ENCODE measurements at places on chromosomes 13 and 19.

- no peak for DNase-seq
Measured at GRCh38 chr19:3693025-3693925, 7.0 kb downstream of the PIP5K1C start.

DNA sequence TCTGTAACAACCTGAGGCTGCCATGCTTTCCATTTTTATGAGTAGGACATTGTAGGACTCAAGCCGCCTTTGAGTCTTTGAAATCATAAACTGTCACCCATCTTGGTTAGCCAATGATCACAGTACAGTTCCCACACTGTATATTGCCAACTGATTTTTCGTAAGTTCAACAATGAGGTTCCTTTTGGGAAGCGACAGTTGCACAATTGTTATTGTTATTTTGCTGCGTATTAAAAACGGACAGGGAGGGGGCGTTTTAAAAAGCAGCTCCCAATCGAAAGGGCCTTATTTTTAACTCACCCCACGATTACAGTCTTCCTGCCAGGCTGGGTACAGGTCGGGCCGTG lies 601 bp downstream of the SLC46A3 start:
- DNase-seq, result no peak

- DNase-seq, result peak; percentile 29
Measured at GRCh38 chr19:58338825-58339558, 12.2 kb downstream of the ZSCAN22 start.

GRCh38 chr13:114000151-114001040 lies 26.5 kb upstream of the C13orf46 start:
- DNase-seq, result no peak

DNA sequence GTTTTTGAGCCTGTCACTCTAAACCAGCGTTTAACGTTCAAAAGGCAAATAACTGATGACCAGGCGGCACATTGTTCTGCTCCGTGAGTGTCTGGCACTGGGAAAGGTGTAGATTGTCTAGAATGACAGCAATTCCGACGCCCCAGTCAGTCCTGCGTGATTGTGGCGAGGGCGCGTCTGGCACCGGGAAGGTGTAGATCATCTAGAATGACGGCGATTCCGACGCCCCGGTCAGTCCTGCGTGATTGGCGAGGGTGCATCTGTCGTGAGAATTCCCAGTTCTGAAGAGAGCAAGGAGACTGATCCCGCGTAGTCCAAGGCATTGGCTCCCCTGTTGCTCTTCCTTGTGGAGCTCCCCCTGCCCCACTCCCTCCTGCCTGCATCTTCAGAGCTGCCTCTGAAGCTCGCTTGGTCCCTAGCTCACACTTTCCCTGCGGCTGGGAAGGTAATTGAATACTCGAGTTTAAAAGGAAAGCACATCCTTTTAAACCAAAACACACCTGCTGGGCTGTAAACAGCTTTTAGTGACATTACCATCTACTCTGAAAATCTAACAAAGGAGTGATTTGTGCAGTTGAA lies 26.1 kb upstream of the NDUFS7 start:
- no peak for DNase-seq

DNA sequence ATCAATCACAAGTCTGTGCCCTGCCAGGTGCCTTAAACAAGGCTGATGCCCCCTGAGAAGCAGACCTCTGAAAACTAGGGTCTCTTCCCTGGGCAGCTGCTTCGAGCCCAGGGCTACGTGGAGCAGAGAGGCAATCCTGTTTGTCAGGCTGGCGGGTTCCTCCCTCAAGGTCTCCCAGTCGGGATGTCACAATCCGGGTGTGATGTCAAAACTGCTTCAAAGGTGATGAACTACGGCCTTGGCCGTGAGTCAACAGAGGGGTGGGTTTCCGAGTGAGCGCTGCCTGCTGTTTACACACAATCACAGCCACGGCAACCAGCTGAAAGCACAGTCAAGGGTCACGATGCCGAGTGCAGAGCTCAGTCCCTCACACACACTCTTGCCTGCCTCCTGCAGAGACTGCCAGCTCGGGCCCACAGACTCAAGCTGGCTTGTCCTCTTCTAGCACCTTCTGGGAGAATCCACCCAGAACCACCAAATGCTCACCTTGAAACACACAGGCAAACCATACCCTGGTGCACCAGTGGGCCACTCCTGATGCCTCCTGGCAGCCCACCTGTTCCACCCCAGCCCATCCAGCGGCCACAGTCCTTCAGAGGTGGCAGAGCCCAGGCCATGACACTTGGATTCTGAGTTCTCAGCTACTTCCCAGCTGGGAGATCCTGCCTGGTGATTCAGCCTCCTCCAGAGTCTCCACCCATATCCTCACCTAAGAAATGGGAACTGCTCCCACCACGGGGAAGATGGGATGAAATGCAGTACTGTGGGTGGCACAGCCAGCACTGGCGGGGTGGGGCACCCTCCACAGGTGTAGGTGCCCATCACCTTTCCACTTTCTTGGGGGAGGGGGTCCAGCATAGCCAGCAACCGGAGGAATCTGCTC lies 6.8 kb downstream of the ELL start:
- no peak for DNase-seq

GRCh38 chr13:40483601-40484000 lies 182.8 kb downstream of the FOXO1 start:
- DNase-seq, result no peak

DNA sequence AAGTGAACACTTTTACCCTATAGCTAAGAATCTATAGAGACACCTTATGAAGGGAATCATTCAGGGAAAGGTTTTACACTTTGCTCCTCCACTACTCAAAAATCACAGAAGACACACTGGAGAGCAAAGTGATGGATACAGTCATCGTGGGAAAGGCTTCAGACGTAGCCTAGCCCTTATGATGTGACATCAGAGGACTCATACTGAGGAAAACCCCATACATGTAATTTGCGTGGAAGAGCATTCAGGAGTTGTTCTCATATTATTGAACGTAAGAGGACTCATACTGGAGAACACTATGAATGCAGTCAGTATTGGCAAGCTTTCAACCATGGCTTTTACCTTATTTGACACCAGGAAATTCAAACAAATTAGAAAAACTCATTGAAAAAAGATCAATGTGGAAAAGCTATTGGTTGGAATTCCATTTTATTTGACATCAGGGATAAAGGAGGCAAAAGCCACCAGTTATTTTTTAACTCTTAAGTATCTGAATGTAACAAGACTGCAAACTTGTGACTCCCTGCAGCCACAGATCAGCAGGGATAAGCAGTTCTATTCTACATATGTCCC lies 16.1 kb upstream of the ZNF274 start:
- no peak for DNase-seq

GRCh38 chr13:109963960-109964563 lies 177.7 kb upstream of the IRS2 start:
- DNase-seq, result no peak
